ENCODE measurements at places on chromosomes 12 and 14.

DNA sequence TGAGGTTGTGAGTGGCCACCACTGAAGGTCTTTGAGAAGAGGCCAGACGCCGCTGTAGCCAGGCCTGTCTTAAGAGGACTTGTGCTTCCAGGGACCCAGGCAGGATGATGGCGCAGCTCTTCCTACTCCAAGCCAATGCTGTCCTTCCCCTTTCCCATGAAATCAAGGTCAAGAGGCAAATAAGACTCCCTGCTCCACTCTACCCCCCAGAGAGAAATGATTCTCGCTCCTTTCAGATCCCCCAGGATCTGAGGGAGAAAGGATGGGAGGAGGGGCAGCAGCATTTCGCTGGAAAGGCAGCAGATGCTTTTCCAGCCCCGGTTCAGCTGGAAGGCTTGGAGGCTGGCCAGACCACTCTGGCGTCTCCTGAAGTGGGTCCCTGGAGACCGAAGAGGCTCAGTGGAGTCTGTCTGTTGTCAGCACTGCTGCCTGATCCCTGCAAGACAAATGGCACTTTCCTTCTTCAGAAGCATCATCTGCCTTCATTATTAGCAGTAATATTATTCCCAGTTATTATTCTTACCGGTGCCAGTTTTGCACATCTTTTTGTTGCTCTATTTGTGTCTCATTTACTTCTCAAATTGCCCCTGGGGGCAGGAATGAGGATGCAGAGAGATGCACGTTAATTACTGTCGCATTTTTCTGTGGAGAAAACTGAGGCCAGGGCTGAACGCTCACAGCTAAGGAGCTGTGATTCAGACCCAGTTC is 51.4 kb downstream of the C14orf132 start:
- DNase-seq = no peak

DNA sequence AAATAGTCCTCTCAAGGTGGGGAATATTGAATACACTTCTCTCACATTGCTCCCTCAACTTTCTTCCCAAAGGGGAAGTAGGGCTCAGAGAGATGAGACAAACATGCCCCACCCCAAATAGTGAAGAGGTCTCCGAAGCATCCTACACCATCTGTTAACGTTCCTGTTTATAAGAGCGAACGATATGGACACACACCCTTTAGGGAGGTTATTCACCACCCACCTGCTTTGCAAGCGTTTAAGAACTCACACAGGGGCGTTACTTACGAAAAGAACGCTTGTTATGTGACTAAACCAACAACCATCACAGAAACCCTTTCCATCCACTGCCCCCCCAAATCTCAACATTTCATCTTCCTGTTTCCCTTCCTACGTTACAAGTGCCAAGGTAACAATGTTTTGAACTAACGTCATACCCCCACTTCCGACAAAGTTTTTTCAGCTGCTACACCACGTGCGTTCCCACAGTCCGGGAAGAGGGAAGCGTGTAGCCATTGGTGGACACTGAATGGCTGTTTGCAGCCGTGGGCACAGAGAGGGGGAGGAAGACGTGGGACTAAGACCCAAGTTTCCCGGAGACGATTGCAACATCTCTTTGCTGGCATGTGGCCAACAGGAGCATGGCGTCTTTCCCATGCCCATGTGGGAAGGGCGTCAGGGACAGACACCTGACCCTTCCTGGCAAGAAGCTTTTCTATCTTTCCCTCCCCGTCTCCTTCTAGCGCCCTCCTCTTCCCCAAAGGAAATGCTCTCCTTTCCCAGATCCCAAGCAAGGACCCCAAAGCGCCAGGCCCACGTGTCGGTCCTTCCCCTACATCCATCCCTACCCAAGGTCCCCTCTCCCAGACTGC is 1.2 kb downstream of the YBX3 start:
- peak; percentile 60 for DNase-seq

- DNase-seq = no peak
Measured at GRCh38 chr14:52153939-52154338, 85.1 kb upstream of the NID2 start.

DNA sequence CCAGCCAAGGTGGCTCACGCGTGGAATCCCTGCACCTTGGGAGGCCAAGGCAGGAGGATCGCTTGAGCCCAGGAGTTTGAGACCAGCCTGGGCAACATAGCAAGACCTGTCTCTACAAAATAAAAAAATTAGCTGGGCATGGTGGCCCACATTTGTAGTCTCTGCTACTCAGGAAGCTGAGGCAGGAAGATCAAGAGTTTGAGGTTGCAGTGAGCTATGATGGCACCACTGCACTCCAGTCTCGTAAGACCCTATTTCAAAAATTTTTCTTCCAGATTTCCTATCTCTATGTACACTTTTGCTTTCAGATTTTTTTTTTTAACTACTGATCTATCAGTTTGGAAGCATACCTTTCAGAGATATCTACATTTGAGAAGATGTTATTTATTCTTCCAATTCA is 15.3 kb downstream of the SNX6 start:
- DNase-seq = no peak

GRCh38 chr14:89428546-89429198 is 11.6 kb upstream of the FOXN3 start:
- peak; percentile 71 for DNase-seq

- no peak for DNase-seq
Measured at GRCh38 chr12:115404761-115405470, 720.9 kb upstream of the TBX3 start.

- DNase-seq = no peak
Measured at GRCh38 chr12:6471989-6472360, 1.5 kb upstream of the VAMP1 start.

GRCh38 chr12:79591988-79592387 is 98.8 kb downstream of the PAWR start:
- DNase-seq = no peak

- no peak for DNase-seq
Measured at GRCh38 chr14:32897698-32898064, 41.0 kb upstream of the NPAS3 start.

DNA sequence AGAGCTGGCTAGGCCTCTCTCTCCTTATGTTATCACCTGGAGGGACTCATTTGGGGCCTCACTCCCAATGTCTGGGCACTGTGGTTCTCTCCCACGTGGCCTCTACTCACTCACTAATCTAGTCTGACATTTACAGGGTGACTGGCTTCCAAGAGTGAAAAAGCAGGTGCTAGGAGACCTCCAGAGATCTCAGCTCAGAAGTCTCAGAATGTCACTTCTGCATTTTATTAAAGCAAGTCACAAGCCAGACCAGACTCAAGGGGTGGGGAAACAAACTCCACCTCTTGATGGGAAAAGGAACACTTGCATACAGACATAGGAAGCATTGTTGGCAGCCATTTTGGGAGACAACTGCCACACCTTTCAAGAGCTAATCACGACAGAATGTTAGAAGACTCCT is 175.9 kb downstream of the MON2 start:
- DNase-seq = no peak

GRCh38 chr14:96782436-96782835 is 14.7 kb upstream of the VRK1 start:
- no peak for DNase-seq

DNA sequence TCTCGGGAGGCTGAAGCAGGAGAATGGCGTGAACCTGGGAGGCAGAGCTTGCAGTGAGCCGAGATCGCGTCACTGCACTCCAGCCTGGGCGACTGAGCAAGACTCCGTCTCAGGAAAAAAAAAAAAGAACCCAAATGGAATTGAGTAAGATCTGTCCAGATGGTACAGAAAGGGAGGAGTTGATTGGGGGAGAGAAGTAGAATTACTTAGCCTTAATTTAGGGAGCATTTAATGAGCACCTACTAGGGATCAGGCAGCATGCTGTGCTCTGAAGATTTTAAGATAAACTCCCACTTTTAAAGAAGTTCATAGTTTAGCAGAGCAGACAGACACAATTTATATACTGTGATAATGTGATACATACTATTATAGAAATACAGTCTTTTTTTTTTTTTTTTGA is 4.5 kb downstream of the RAB5B start:
- DNase-seq = no peak

DNA sequence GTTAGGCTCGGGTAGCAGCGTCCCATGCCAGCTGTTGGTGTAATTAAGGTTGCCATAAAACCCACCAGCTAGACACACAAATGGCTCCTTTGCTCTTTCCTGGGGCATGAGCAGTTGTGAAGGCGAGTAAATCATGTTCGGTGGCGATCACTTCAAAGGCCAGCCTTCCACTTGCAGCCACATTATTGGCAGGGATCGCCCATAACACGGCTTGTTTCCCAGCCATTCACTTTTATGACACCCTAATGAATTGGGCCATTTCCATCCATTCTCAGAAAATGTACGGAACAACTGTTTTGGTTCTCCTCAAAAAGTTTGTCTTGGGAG is 63.4 kb downstream of the BEGAIN start:
- no peak for DNase-seq

DNA sequence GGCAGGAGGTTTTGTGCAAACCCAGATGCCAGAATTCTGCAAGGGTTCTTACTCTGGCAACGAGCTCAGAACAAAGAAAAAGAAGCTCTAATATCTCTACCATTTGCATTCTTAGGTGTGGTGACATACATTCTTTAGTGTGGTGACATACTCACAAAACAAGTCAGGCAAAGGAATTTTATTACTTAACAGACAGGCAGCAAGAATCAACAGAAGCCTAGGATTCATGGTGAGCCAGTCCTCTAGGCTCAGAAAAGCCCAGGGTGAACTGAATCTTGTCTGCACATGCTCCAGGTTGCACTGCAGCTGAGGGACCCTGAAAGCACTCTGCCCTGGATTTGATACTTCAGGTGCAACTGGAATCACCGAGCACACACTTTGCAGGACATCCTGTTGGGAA is 122.4 kb upstream of the PTPRQ start:
- no peak for DNase-seq

DNA sequence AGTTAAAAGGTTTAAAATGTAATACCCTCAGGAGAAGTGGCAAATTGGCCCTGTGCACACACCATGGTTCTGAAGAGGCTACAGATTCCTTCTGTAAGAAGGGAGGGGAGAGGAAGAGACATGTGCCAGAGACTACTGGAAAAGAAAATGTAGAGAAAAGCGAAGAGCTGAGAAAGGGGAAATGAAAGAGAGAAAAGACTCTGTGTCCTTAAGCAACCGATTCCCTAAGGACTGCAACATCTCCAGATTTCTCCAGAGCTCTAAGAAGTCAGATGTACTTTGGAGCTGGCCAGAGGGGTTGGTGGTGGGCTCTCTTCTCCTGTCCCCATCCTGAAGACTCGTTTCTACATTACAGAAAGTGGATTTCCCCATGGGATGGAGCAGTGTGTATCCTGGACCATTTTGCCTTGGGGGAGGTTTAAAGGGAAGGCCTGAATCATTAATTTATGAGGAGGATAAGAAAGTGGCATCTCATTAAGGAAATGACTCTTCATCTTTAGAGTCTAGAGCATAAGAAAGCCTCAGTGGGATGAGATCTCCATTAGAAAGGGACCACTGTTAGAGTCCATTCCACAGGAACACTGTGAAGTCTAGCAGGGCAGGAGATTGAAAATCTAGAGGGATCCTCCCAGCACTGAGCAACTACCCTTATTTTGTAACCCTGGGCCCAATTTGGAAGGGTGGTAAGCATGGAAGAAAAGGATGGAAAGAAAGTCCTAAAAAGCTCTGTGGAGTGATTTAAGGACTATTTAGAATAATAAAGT is 45.5 kb upstream of the FUT8 start:
- DNase-seq = no peak

DNA sequence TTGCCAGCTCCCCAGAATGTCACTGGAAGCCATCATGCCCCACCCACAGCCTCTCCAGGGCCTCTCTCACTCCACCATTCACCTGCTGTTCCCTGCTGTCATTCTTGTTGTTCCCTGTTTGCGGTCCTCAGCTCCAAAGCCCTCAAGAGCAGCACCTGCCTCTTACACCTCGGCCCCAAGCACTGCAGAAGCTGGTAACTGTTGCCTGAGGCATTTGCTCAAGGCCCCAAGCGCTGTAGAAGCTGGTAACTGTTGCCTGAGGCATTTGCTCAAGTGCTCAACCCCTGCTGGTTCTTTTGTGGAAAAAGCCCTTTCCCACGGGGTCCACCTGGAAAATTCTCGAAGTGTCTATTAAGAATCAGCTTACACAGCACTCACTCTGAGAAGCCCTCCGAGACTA is 78.0 kb downstream of the ARL6IP4 start:
- DNase-seq = no peak

DNA sequence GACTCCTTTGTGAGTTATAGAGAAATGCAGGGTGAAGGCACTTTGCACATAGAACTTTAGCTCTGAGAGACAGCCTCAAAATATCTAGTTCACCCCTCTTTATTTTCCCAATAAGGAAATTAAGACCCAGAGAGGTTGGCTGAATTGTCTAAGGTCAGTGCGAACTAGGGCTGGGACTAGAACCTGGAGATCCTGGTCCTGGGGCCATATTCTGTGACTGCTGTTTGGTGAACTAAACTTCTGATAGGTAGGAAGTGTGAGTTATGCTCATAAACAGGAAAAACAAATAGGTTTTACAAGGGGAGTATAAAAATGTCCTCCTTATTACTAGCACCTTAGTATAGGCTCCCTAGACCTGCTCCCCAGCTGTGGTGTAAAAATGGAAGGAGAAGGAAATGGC is 53.9 kb downstream of the DAD1 start:
- DNase-seq = no peak

DNA sequence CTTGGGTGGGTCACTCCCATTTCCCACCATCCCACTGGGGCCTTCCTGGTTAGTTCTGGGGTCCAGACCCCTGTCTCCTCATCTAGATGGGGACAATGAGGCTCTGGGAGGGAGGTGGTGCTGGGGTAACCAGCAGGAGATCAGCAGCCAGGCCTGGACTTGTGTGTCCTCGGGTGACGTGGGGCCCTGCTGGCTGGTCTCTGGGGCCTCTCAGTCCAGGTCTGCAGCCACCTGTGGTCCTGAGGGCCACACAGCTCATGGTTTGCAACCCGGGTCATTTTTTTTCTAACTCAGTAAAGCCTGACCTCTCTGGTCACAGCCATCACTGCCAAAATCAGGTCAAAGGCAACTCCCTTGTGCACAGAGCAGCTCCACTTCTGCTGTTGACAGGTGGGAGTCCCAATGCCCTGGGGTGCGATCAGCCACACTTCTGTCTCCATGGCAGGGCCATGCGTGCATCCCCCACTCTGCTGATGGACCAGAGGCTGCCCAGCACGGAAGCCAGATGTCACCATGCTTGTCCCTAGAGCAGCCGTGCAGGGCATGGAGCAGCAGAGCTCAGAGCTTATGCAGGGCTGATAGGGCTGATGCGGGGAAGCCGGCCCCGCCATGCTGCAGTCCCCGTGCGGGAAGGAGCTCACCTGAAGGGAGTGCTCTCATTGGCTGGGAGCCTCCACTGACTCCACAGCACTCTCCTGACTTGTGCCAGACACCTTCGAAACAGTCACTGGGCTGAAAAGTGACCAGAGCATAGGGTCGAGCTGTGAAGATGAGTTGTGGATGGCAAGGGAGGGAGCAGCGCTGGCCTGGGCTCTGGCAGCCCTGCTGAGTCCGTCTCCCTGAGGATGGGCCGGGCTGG is 250.9 kb downstream of the ADGRD1 start:
- DNase-seq = no peak

- no peak for DNase-seq
Measured at GRCh38 chr12:41762691-41763090, 382.0 kb downstream of the GXYLT1 start.

- no peak for DNase-seq
Measured at GRCh38 chr14:80770114-80770908, 171.2 kb downstream of the CEP128 start.

GRCh38 chr14:59463787-59464485 is 1.2 kb downstream of the GPR135 start:
- no peak for DNase-seq

All from C1 segment of cervical spinal cord (tissue), 14 donors.